ENCODE measurements at places on chromosomes 1 and 21. TPM values are rescaled to one million over a fixed set of nuclear protein-coding genes. Genes with fewer than 3 reads are reported as not detected.

DNA sequence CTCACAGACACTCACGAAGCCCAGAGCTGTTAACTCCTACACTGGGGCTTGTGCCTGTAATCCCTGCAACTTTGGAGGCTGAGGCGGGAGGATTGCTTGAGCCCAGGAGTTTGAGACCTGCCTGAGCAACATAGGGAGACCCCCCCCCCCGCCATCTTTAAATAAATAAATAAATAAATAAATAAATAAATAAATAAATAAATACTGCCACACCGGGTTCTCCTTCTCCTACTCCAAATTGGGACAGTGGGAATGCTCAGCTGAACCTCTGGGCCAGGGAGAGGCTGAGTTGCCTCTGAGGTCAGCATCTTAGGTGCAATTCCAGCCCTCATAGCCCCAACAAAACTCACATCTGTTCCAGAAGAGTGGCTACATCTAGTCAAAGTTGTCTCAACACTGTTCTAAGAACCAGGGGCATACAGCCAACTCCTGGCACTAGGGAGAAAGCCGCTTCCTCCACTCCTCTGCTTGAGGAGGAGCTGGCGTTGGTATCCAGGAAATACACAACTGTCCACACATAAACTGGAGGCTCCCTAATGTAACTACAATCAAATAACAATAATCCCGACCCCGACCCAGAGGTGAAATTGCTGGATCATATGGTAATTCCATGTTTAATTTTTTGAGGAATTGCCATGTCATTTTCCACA, 27.0 kb downstream of the C1orf216 start:
- no peak for DNase-seq

DNA sequence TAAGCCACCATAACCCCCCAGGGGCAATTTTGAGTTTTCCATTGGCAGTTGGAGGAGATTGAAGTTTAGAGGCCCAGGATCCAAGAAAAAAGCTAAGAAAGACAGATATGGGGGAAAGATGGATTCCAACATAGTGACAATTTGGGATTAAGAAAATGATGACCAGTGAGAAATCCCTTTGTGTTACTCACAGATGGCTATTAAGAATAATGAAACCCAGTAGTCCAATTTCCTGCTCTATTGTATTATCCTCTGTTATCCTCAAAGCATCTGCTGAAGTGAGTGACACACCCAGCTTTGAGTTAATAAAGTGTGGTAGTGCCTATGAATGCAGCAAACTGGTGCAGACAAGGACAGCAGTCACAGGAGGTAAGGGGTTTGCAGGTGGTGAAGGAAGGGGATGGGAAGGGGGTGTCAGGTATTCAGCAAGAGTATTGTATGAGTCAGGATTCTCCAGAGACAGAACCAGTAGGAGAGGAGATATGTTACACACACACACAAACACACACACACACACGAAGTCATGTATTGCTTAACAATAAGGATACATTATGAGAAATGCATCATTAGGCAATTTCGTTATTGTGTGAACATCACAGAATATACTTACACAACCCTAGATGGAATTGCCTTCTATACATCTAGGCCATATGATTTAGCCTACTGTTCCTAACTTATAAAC, 112.4 kb upstream of the VANGL1 start:
- no peak for DNase-seq

DNA sequence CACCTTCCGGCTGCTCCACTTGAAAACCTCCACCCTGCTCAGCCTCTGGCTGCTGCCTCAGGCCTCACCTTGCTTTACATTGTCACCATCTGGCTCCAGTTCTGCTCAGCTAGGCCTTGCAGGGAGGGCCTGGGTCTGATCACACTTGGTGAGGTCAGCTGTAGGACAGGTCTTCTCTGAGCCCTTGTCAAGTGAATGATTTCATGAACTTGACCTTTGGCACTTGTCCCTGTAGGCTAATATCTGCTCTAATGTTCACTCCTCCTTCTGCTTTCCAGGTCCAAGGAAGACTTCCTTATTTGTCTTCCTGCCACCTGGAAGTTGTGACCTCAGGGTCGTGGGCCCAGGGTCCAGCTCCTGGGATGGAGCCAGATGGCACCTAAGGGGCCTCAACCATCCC, 41.4 kb downstream of the PTPRF start:
- no peak for DNase-seq

DNA sequence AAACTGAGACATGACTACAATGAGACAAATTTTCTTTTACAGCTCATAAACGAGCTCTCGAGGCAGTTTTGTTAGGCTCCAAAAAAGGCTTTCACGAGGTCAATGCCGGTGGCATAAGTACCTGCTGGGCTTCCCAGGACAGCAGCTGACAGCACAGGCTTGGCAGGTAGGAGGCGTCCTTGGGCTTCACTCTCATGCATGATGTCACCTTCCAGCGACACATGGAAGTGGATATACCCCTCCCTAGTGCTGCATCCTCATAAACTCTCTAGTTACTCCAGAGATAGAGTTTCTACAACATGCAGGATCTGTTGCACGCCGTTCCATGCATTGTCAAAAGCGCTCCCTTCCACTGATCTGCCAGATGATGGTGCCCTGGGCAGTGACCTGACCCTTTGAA, 112.5 kb upstream of the PAXBP1 start:
- no peak for DNase-seq

The ARTN gene
- total RNA-seq = not detected

The LEMD1 gene
- not detected for total RNA-seq

The GPX7 gene
- total RNA-seq = 52.8 TPM

The KCNN3 gene
- not detected for total RNA-seq

Data from fibroblast of villous mesenchyme (primary cell).